RPMI7951 (cell line): ENCODE measurements at places on chromosomes 2 and 18.

DNA sequence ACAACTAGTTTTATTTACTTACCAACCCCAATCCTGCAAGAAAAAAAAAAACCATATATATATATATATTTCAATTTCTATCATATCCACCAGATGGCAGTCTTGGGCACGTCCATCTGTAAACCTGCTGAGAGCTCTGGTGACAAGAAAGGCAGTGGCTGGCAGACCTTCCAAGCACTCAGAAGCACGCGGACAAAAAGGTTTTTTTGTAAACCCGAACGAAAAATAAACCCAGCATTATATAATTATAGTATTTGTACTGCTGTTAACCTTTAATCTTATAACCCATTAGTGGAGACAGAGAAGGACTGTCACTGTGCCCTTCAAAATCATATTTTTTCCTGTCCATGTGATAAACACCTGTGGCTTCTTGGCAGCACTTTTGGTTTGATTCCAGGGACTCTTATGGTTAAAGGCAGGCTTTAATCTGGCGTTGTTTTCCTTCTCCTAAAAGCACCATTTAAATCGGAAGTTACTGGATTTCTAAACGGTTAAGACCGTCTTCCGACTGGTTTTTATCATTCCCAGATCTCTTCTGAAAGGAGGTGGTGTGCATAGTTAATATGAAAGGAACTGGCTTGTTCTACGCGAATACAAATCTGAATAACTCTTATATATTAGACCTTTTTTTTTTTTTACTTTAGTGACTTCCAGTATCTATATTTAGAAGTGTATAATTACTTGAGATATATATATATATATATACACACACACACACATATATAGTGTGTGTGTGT is 31.0 kb upstream of the SLC3A1 start:
- peak; percentile 69 for DNase-seq

- DNase-seq, result no peak
These were observed 785 bp downstream of the ZNF892 start for GRCh38 chr2:95208106-95208505.

GRCh38 chr18:5461041-5461440 is 82.8 kb downstream of the EPB41L3 start:
- DNase-seq, result peak; percentile 10

- DNase-seq, result no peak
These were observed 22.4 kb downstream of the TEX51 start for GRCh38 chr2:126921066-126921465.

- DNase-seq, result no peak
These were observed 1.8 kb upstream of the HOXD8 start for GRCh38 chr2:176127774-176128072.

GRCh38 chr2:46666044-46666679 is 186.8 kb downstream of the TMEM247 start:
- no peak for DNase-seq

GRCh38 chr18:3852321-3852720 is 402.3 kb downstream of the TGIF1 start:
- DNase-seq, result no peak
